ENCODE measurements at places on chromosomes 6 and 20. TPM values are rescaled to one million over a fixed set of nuclear protein-coding genes. Genes with fewer than 3 reads are reported as not detected.

The SMAP1 gene
- total RNA-seq, result 27.5 TPM

GRCh38 chr20:44861531-44862006 lies 23.9 kb upstream of the YWHAB start:
- DNase-seq, result peak; percentile 14

- DNase-seq, result no peak
Observed at GRCh38 chr20:44601801-44602204, 19.4 kb downstream of the PKIG start.

The FHL5 gene
- not detected for total RNA-seq

The BTN1A1 gene
- total RNA-seq, result not detected

DNA sequence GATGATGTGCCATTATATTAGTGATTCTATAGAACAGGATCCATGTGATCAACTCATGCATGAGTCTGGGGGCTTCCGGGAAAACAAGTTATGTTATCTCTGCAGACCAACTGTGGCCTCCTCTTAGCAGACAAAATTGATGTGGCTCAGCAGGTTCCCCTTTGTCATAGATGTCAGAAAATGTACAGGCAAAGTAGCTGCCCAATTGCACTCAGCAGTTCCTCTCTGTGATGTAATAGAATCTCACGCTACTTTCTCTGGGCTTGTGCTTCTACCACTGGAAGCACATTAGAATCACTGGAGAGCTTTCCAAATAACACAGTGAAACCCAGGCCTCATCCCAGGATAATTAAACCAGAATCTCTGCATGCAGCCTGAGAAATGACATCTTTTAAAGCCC lies 253.1 kb downstream of the SLC24A3 start:
- no peak for DNase-seq

DNA sequence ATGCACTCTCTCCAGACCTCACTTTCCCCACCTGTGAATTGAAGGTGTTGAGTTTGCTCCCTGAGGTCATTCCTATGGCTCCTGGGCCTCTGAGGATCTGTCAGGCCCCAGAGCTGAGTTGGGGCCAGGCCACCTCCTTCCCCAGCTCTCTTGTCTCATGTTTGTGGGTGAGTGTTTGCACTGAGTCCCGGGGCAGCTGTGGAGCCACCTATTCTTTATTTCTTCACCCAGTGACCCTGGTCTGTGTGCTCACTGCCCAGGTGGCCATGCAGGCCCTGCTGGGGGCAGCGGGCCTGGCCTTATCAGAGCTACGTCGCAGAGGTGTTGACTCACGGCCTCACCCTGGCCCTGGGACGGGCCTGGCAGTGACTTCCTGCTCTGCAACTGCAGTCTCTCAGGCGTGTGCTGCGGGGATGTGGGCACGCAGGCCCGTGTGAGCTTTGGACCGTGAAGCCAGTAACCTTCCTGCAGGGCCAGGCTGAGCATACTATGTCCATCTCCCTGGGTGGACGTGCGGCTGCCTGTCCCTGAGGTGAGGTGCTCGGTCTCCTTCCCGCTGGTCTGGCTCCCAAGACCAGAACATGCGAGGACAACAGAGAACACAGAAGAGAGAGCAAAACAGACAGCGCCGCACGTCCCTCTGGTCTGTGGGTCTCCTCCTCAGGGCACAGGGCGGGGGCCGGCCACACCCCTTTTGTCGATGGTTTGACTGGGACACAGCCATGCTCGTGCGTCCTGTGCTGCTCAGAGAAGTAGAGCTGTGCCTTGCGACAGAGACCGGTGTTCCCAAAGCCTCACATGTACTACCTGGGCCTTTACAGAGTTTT lies 12.1 kb downstream of the TMEM181 start:
- peak; percentile 32 for DNase-seq

GRCh38 chr6:144899161-144899560 lies 614.0 kb downstream of the UTRN start:
- no peak for DNase-seq

GRCh38 chr6:45921691-45922281 lies 93.9 kb downstream of the CLIC5 start:
- no peak for DNase-seq

The HLA-G gene
- total RNA-seq, result 0.75 TPM

- no peak for DNase-seq
Observed at GRCh38 chr6:91664327-91664959, 1077.6 kb upstream of the MAP3K7 start.

GRCh38 chr6:1175877-1176276 lies 136.0 kb upstream of the FOXQ1 start:
- DNase-seq, result no peak

DNA sequence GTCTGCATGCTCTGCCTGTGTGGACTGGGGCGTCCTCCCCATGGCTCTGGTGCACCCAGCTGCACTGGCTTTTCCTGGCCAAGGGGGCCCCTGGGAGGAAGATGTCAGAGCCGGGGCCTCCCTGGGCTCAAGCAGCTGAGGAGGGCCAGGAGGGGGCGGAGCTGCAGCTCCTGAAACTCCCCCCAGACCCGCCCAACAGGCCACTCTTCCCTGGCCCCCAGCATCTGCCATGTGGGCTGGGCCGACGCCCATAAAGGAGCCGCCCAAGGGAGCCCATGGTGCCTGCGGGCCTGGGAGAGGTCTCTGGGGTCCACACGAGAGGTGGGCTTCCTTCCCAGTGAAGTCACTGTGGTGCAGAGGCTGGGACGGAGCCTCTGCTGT lies 4.0 kb downstream of the RBBP8NL start:
- DNase-seq, result no peak

Measured in kidney epithelial cell (primary cell).